ENCODE measurements at places on chromosomes 7 and 10. TPM values are rescaled to one million over a fixed set of nuclear protein-coding genes. Genes with fewer than 3 reads are reported as not detected.

- H3K4me3 ChIP-seq: no peak overlapping the region
- H3K36me3 ChIP-seq: no peaks in the 10 kb centered on the region
- H3K4me1 ChIP-seq: no peaks in the 10 kb centered on the region
- H3K27ac ChIP-seq: no peak overlapping the region
- peaks cover 8% of the 10 kb centered on the region for H3K27me3 ChIP-seq
These were observed 55.9 kb upstream of the MYL10 start for GRCh38 chr7:101684983-101685330.

CYP3A5 gene
- not detected for total RNA-seq

DNA sequence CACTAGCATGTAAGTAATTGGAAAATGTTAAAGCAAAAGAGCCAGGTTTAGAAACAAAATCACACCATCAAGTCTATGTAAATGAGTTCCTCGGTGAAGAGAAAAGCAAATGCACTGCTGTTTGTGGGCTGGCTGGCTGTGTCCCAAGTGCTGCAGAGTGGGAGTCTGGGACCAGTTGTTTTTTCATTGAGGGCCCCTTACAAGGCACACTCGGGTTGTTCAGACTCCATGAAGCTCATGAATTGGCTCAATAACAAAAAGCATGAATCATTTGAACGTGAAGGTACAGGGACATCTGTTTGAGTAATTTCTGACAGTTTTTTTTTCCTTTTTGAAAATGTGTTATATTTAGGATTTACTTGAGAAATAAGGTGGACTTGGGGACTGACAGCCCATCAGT lies 28.0 kb downstream of the GRK5 start:
- H3K27me3 ChIP-seq: no peaks in the 10 kb centered on the region
- peaks cover 70% of the 10 kb centered on the region for H3K4me1 ChIP-seq
- peak overlapping the region; percentile 50 for H3K27ac ChIP-seq

DNA sequence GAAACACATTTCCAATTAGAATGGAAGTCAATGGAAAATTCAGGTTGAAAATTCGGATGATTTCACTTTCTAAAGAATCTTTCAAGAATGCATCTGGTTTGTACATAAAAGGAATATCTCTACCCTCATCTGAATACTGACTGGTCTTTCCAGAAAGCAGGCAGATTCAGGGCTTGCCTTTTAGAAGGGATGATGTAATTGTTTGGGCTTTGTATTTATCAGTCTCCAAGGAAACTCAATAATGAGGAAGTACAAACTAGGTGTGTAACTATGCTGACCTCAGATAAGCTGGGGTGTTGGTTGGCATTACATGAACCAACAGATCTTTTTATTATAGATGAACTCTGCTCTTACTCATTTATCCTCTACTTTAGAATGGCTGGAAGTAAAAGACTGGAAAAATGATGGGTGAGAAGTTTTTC lies 24.1 kb downstream of the PDLIM1 start:
- H3K36me3 ChIP-seq: no peaks in the 10 kb centered on the region
- H3K4me3 ChIP-seq: no peak overlapping the region
- no peak for DNase-seq
- no peaks in the 10 kb centered on the region for H3K27me3 ChIP-seq

DNA sequence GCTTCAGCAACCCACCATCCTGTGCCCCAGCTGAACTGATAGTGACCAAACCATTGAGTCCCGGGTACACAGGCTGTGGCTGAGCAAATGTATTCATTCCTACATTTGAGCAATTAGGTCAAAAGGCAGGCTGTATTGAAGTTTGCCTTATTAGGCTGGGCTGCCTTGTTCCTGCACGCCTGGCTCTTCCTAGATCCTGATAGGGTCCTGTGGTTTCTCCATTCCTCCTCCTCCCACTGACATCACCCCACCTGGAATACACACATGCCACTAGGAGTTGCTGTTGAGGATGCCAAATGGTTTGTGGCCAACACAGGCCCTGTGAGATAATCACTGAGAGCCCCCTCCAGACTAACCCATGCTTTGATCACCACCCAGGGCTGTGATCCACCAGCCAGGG lies 66.4 kb upstream of the FGFR2 start:
- H3K36me3 ChIP-seq: no peaks in the 10 kb centered on the region
- no peak overlapping the region for H3K4me3 ChIP-seq
- peaks cover 23% of the 10 kb centered on the region for H3K27me3 ChIP-seq
- no peak overlapping the region for H3K27ac ChIP-seq
- no peak for DNase-seq
- no peaks in the 10 kb centered on the region for H3K4me1 ChIP-seq

PTN gene
- not detected for total RNA-seq

- peaks cover 24% of the 10 kb centered on the region for H3K27me3 ChIP-seq
- H3K4me3 ChIP-seq: no peak overlapping the region
- no peaks in the 10 kb centered on the region for H3K36me3 ChIP-seq
- no peak for DNase-seq
- H3K27ac ChIP-seq: no peak overlapping the region
- no peaks in the 10 kb centered on the region for H3K4me1 ChIP-seq
These were observed 4.2 kb upstream of the C10orf71 start for GRCh38 chr10:49294731-49295130.

DNA sequence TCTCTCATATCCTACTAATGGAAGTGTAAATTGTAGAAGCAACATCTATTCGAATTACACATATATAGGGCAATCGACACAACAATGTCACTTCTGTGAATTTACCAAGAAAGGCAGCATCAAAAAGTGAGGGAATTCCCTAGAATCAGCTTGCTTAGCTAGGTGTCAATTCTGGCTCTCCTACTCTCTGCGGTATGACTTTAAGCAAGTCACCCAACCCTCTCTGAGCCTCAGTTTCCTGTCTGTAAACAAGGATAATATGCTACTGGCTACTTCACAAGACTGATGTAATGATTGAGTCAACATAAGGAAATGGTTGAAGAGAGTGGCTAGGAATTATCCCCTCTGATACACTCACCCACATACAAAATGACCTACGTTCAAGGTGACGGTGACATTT lies 19.4 kb downstream of the CCDC6 start:
- peak overlapping the region; percentile 87 for H3K27ac ChIP-seq
- H3K27me3 ChIP-seq: no peaks in the 10 kb centered on the region
- DNase-seq: no peak

SFTPD gene
- not detected for total RNA-seq

LIPF gene
- total RNA-seq: not detected

DNA sequence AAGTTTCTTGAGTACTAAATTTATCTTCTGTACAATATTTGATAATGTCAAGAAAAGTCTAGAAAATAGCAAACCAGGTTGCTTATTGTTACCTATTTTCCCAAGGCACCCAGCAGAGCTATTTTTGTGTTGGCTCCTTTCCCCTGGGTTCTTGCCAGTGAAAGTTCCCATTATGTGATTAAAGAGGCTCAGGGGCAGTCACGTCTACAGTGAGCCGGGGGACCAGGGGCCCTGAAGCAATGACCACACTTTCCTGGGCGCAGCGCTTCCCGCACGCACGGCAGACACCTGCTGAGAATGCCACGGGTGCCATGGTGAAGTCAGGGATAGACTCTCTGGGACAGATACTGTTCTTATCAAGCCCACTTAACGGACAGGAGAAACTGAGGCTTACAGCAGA lies 10.4 kb upstream of the CNPY1 start:
- no peaks in the 10 kb centered on the region for H3K4me1 ChIP-seq
- no peak for DNase-seq
- no peak overlapping the region for H3K27ac ChIP-seq
- H3K27me3 ChIP-seq: peaks cover 13% of the 10 kb centered on the region

GRCh38 chr7:16412274-16413254 lies 8.8 kb downstream of the CRPPA start:
- no peaks in the 10 kb centered on the region for H3K36me3 ChIP-seq
- H3K27ac ChIP-seq: no peak overlapping the region
- H3K4me1 ChIP-seq: peaks cover 6% of the 10 kb centered on the region
- H3K4me3 ChIP-seq: no peak overlapping the region
- no peak for DNase-seq

GCK gene
- total RNA-seq: 0.67 TPM

- no peaks in the 10 kb centered on the region for H3K36me3 ChIP-seq
- no peak overlapping the region for H3K27ac ChIP-seq
- H3K4me3 ChIP-seq: no peak overlapping the region
- H3K27me3 ChIP-seq: no peaks in the 10 kb centered on the region
These were observed 519.1 kb upstream of the IGFBP3 start for GRCh38 chr7:46440186-46440585.

- no peak overlapping the region for H3K4me3 ChIP-seq
- H3K27me3 ChIP-seq: no peaks in the 10 kb centered on the region
- H3K4me1 ChIP-seq: peaks cover 4% of the 10 kb centered on the region
- no peak for DNase-seq
- H3K27ac ChIP-seq: no peak overlapping the region
These were observed 11.9 kb downstream of the ARL4A start for GRCh38 chr7:12699299-12699698.

- H3K36me3 ChIP-seq: no peaks in the 10 kb centered on the region
- H3K4me1 ChIP-seq: peaks cover 6% of the 10 kb centered on the region
- no peak overlapping the region for H3K4me3 ChIP-seq
- no peak for DNase-seq
- peaks cover 23% of the 10 kb centered on the region for H3K27me3 ChIP-seq
These were observed 3.7 kb upstream of the GDF10 start for GRCh38 chr10:47296156-47296894.

GRCh38 chr10:37572206-37572605 lies 285.2 kb downstream of the ZNF248 start:
- no peak for DNase-seq
- no peaks in the 10 kb centered on the region for H3K27me3 ChIP-seq
- H3K4me1 ChIP-seq: no peaks in the 10 kb centered on the region
- no peaks in the 10 kb centered on the region for H3K36me3 ChIP-seq

- no peak overlapping the region for H3K27ac ChIP-seq
- peaks cover 1% of the 10 kb centered on the region for H3K36me3 ChIP-seq
- no peak for DNase-seq
These were observed 225.1 kb downstream of the GATA3 start for GRCh38 chr10:8279598-8279997.

CFTR gene
- not detected for total RNA-seq

DNA sequence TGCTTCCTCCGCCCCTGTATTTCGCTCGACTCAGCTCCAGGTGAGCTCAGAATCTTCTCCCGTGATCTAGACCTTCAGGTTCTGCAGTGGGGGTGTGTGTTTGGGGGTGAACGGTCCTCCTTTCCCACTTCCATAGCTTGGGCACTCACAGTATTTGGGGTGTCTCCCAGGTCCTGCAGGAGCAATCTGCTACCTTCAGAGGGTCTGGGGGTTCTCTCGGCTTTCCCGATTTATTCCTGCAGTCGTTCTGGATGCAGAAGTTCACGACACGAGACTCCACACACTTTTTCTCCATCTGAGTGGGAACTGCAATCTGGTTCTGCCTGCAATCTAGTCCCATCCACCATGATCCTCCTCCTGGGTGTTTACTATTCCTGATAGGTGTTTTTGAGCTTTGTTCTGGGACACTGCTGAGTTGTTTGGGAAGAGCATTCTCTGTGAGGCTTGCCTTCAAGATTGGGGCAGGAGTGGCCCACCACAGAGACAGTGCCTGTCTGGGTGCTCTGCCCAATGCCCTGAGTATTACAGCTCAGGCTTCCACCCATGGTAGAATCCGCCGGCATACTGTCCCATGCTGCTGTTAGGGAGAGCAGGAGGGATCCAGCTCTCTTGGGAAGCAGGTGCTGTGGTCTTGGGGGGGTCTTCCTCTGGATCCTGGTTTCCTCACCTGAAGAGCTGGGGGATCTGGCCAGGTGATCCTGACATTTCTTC lies 29.8 kb downstream of the JAKMIP3 start:
- no peak overlapping the region for H3K4me3 ChIP-seq
- no peak for DNase-seq
- no peaks in the 10 kb centered on the region for H3K36me3 ChIP-seq
- H3K27ac ChIP-seq: no peak overlapping the region
- H3K27me3 ChIP-seq: peaks cover 14% of the 10 kb centered on the region

ADAMTS14 gene
- 0.37 TPM for total RNA-seq

GRCh38 chr10:5910323-5911100 lies 20.5 kb downstream of the FBH1 start:
- DNase-seq: no peak
- no peak overlapping the region for H3K4me3 ChIP-seq
- H3K27ac ChIP-seq: no peak overlapping the region

MSMB gene
- not detected for total RNA-seq

PRF1 gene
- 44.5 TPM for total RNA-seq

PLAC9 gene
- not detected for total RNA-seq

GRCh38 chr10:114486938-114487814 lies 82.9 kb upstream of the AFAP1L2 start:
- no peak for DNase-seq
- H3K27ac ChIP-seq: peak overlapping the region; percentile 98
- no peaks in the 10 kb centered on the region for H3K27me3 ChIP-seq

DNA sequence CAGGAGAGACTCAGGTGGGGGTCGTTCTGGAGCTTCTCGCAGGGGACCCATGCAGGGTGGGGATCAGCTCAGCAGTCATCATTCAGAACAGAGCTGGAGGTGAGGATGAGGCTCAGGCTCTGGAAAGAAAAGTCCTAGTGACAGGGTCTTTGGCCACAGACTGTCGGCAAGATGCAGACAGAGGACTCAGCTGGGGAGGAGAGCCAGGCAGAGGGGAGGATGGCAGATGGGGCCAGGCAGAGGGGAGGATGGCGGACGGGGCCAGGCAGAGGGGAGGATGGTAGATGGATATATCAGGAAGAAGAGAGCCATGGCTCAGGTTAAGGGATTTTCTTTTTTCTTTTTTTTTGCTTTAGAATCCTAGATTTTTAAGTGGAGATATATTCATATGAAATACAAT lies 7.7 kb upstream of the IL15RA start:
- no peak for DNase-seq
- no peak overlapping the region for H3K4me3 ChIP-seq
- H3K27me3 ChIP-seq: peaks cover 26% of the 10 kb centered on the region
- peaks cover 12% of the 10 kb centered on the region for H3K4me1 ChIP-seq
- no peaks in the 10 kb centered on the region for H3K36me3 ChIP-seq
- no peak overlapping the region for H3K27ac ChIP-seq

DNA sequence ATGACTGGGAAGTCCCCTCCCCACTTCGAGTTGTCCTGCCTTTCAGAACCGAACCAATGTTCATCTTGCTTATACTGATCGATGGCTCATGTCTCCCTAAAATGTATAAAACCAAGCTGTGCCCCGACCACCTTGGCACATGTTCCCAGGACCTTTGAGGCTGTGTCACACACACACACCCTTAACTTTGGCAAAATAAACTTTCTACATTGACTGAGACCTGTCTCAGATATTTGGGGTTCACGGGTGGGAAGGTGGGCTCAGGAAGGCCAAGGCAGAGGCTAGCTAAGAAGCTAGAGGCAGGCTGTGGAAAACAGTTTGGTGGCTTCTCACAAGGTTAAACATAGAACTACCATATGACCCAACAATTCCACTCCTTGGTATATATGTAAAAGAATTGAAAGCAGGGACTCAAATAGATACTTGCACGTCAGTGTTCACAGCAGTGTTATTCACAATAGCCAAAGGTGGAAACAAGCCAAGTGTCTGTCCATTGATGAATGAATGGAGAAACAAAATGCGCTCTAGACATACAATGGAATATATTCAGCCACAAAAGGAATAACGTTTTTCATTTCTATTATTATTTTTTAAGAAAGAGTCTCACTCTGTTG lies 15.4 kb downstream of the PRF1 start:
- no peak for DNase-seq
- peaks cover 2% of the 10 kb centered on the region for H3K36me3 ChIP-seq
- peaks cover 26% of the 10 kb centered on the region for H3K27me3 ChIP-seq
- H3K4me1 ChIP-seq: peaks cover 43% of the 10 kb centered on the region
- H3K4me3 ChIP-seq: peak overlapping the region; percentile 70

FGFR2 gene
- not detected for total RNA-seq

GDF2 gene
- total RNA-seq: not detected

LRRD1 gene
- total RNA-seq: not detected
